ENCODE measurements at places on chromosomes 7 and 10. TPM values are rescaled to one million over a fixed set of nuclear protein-coding genes. Genes with fewer than 3 reads are reported as not detected.

- H3K4me1 ChIP-seq = no peaks in the 10 kb centered on the region
- peaks cover 18% of the 10 kb centered on the region for H3K36me3 ChIP-seq
- H3K27ac ChIP-seq = no peak overlapping the region
- H3K27me3 ChIP-seq = no peaks in the 10 kb centered on the region
- DNase-seq = no peak
- no peak overlapping the region for H3K4me3 ChIP-seq
Observed at GRCh38 chr10:100216006-100216405, 13.4 kb downstream of the CHUK start.

- DNase-seq = no peak
- no peak overlapping the region for H3K4me3 ChIP-seq
- H3K27me3 ChIP-seq = no peaks in the 10 kb centered on the region
- H3K27ac ChIP-seq = no peak overlapping the region
- H3K36me3 ChIP-seq = peaks cover 80% of the 10 kb centered on the region
Observed at GRCh38 chr10:32273336-32273735, 73.6 kb downstream of the EPC1 start.

DNA sequence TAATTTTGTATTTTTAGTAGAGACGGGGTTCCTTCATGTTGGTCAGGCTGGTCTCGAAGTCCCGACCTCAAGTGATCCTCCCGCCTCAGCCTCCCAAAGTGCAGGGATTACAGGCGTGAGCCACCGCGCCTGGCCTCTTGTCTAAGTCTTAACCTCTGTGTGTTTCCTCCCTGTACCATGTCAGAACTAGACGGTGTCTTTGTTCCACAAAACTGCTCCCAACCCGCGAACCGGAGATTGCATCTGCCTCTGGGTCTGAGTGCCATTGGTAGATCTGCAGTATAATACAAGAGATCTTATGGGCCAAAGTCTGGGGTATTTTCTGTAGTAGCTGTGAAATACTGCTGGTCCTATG is 1.3 kb upstream of the EEF1AKMT2 start:
- DNase-seq = no peak
- no peaks in the 10 kb centered on the region for H3K27me3 ChIP-seq
- no peaks in the 10 kb centered on the region for H3K4me1 ChIP-seq
- H3K36me3 ChIP-seq = peaks cover 5% of the 10 kb centered on the region
- no peak overlapping the region for H3K27ac ChIP-seq
- H3K4me3 ChIP-seq = peak overlapping the region; percentile 86

PCDH15 gene
- 0.77 TPM for total RNA-seq

CDC14C gene
- 0.15 TPM for total RNA-seq

GRCh38 chr7:84238596-84238995 is 44.0 kb upstream of the SEMA3A start:
- no peak for DNase-seq
- H3K4me3 ChIP-seq = no peak overlapping the region
- H3K4me1 ChIP-seq = no peaks in the 10 kb centered on the region
- H3K27ac ChIP-seq = no peak overlapping the region
- no peaks in the 10 kb centered on the region for H3K36me3 ChIP-seq
- no peaks in the 10 kb centered on the region for H3K27me3 ChIP-seq

DNA sequence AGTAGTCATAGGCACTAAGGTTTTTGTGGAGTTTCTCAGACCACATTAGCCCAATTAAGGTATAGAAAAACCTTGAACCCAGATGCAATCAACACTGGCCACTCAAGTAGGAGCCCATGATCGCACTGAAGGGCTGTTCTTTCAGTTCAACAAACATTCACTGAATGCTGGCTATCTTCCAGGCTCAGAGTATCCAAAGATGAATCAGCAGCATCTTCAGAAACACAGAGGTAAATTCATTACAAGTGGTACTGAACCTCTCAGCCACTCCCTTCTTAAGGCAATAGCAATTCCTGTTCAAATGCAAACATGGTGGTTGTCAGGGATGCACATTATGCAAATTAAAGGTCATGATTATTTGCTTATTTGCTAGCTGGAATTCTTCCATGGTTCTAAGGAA is 17.1 kb downstream of the KCNK18 start:
- DNase-seq = no peak
- no peak overlapping the region for H3K4me3 ChIP-seq
- peaks cover 6% of the 10 kb centered on the region for H3K27me3 ChIP-seq

NANOS1 gene
- total RNA-seq = 54.2 TPM

DNA sequence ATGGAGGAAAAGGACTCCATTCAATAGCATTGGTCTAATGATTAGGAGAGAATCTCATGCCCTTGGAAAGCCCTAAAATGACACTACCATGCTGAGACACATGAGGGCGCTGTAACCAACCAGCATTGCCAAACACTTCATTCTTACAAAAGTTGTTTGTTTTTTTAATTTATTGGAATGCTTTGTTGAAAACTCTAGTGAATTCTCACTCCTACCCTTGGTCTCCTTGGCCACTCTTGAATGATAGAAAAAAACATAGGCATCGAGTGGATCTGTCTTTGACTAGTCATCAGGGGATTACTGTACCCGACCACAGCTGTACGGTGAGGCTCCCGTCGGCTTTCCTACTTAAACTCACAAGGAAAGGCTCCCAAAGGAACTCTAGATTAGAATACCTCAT is 29.3 kb upstream of the ADD3 start:
- peak overlapping the region; percentile 21 for H3K4me3 ChIP-seq
- peak; percentile 73 for DNase-seq
- H3K27me3 ChIP-seq = 0 out of 2 replicates have a peak, but pooled peaks cover under 1% of the 10 kb centered on the region
- peaks cover 2% of the 10 kb centered on the region for H3K4me1 ChIP-seq

- H3K27me3 ChIP-seq = no peaks in the 10 kb centered on the region
- no peak overlapping the region for H3K4me3 ChIP-seq
- no peak overlapping the region for H3K27ac ChIP-seq
- DNase-seq = no peak
- no peaks in the 10 kb centered on the region for H3K4me1 ChIP-seq
- no peaks in the 10 kb centered on the region for H3K36me3 ChIP-seq
Observed at GRCh38 chr7:22386865-22387264, 29.9 kb upstream of the RAPGEF5 start.

NODAL gene
- total RNA-seq = not detected

DNA sequence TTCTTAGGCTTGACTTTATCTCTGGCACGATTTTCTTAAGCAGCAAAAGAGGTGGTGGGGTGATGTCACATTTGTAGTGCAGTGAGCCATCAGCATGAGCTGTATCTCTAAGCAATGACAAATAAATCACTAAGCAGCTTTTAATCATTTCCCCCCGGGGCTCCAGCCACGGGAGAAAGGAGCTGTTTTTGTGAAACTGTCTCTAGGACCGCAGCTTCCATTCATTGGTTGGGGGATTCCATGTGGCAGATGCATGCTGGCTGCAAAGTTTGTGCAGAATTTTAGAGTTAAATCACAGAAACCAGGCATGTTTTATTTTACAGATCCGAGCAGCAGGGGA is 464 bp downstream of the KIAA1217 start:
- H3K27ac ChIP-seq = peak overlapping the region; percentile 90
- peak; percentile 68 for DNase-seq
- H3K4me3 ChIP-seq = peak overlapping the region; percentile 70

GRCh38 chr7:158949359-158949758 is 93.0 kb downstream of the DYNC2I1 start:
- no peak overlapping the region for H3K27ac ChIP-seq
- no peak for DNase-seq
- no peaks in the 10 kb centered on the region for H3K27me3 ChIP-seq
- H3K36me3 ChIP-seq = 0 out of 2 replicates have a peak, but pooled peaks cover 2% of the 10 kb centered on the region
- H3K4me3 ChIP-seq = no peak overlapping the region

DNA sequence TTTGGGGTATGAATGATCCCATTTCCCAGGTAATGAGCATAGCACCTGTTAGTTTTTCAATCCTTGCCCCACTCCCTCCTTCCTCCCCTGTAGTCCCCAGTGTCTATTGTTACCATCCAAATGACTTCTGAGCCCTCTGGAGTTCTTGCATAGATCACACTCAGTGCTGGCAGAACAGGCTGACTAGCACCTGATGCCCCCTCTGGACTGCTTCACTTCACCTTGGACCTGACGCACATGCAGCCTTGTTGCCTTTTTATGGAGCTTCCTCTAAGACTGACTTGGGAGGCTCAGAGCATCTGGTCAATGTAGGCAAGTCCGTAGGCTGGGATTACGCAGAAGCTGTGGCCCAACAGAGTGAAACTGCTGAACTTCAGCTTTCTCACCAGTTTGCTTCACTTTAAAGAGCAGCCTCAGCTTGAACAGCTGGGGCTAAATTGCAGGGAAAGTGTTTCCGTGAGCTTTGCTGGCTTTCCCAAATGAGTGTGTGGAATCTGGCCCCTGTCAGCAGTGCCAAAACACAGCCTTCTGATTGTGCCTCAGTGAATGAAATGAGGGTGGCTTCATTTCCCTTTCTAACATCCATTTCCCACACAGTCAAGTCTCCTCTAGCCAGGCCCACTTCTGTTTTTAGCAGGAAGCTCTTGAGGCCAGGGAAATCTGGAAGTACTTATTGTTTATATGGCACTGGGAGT is 48.5 kb downstream of the NXPH1 start:
- no peaks in the 10 kb centered on the region for H3K27me3 ChIP-seq
- peak; percentile 73 for DNase-seq
- peaks cover 30% of the 10 kb centered on the region for H3K4me1 ChIP-seq

C10orf105 gene
- not detected for total RNA-seq

GRCh38 chr10:127556916-127557315 is 7.8 kb downstream of the NPS start:
- H3K4me1 ChIP-seq = no peaks in the 10 kb centered on the region
- DNase-seq = peak; percentile 35
- H3K27me3 ChIP-seq = no peaks in the 10 kb centered on the region
- no peak overlapping the region for H3K27ac ChIP-seq
- no peaks in the 10 kb centered on the region for H3K36me3 ChIP-seq

GRCh38 chr10:11381023-11381422 is 230.4 kb downstream of the USP6NL start:
- no peaks in the 10 kb centered on the region for H3K36me3 ChIP-seq
- no peaks in the 10 kb centered on the region for H3K4me1 ChIP-seq
- no peaks in the 10 kb centered on the region for H3K27me3 ChIP-seq
- no peak overlapping the region for H3K27ac ChIP-seq

DNA sequence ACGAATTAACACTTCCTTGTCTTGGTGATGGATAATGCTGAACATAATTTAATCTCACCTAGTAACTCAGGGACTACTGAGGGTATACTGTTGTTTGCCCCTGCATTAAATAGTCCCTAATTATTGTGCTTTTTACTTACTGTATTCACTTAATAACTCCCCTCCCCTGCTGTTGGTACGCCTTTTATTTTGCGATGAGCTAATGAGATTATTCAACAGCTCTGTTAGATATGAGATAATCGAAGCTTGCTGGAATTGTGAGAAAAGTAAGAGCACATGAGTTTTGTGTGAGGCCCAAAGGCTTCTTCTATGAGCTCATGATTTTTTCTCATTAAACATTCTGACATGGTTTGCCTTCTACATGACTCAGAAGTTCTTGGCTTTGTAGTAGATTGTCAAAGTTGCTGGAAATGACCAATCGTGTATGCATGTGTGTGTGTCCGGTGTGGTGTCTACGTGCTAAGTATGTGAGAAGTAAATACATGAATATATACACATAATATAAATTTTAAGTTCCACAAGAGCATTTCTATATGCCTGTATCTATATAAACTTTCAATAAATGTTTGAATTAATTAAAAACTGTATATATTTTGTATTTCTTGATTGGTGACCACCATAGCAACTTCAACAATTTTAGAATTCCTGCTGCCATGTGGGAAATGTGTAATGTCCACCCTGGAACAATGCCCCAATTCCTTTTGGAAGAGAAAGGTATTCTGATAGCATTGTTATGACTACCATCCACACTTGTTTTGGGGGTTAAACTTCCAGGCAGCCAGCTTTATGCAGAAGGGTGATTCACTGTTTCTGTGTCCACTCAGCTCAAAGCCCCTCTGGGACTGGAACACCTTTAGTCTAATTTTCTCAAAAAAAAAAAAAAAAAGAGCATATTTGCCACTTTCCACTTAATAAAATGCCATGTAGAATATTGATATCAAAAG is 106.2 kb downstream of the SAMD9 start:
- no peaks in the 10 kb centered on the region for H3K36me3 ChIP-seq
- no peak for DNase-seq
- peaks cover 37% of the 10 kb centered on the region for H3K4me1 ChIP-seq

- H3K4me3 ChIP-seq = no peak overlapping the region
- H3K36me3 ChIP-seq = no peaks in the 10 kb centered on the region
- no peaks in the 10 kb centered on the region for H3K4me1 ChIP-seq
- DNase-seq = no peak
- no peak overlapping the region for H3K27ac ChIP-seq
Observed at GRCh38 chr7:50353201-50353600, 48.7 kb downstream of the IKZF1 start.

ANKRD1 gene
- total RNA-seq = 2.6 TPM

DNA sequence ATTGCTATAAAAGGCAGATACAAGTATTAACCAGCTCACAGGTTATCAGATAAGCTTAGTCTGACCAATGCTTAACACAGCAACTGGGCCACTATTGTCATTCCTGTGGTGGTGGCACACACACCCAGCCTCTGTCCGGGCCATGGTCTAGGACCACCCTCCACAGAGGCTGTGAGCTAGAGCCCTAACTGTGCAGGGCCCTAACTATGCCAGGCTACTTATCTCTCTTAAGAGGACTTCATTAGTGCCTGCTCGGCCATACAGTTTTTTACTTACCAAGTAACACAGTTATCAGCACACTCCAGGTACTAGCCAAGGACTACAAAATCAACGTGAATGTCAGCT is 2.1 kb upstream of the EGFR start:
- H3K27me3 ChIP-seq = no peaks in the 10 kb centered on the region
- H3K4me3 ChIP-seq = no peak overlapping the region
- no peak for DNase-seq

DNA sequence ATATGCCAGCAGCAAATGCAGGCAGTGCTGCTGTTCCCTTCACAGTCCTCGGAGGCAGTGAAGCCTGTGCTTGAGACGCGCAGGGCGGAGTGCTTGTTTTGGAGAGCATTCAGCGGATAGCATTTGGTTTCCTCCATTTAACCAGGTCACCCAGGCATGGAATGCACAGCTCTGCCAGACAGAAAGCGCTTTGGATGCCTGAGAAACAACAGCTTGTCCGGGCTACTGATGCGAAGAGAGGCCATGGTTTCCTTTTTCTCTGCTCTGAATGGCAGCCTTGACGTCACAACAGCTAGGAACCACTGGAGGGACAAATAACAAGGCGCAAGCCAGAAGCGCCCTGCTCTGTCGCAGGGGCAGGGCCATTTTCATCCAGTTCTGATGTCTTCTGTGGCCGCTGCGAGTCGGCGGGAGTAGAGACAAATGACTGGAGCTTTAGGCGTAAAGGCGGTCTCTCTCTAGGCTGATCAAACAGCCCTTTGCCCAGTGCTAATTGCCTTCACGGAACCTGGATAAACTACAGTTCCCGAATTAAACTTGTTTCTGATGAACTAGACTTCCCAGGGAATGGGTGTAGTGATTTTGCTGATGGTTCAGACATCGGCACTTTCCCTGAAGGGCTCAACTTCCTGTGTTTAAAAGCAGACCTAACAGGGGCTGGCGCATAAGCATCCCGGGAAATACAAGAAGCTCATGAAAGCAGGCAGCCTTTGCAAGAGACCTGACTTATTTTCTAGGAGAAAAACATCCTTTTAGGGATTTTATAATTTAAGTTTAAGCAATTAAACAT is 187.6 kb upstream of the KLF14 start:
- peaks cover 24% of the 10 kb centered on the region for H3K4me1 ChIP-seq
- no peaks in the 10 kb centered on the region for H3K36me3 ChIP-seq
- H3K4me3 ChIP-seq = peak overlapping the region; percentile 56
- DNase-seq = peak; percentile 76
